ENCODE measurements at places on chromosomes 11 and 22.

DNA sequence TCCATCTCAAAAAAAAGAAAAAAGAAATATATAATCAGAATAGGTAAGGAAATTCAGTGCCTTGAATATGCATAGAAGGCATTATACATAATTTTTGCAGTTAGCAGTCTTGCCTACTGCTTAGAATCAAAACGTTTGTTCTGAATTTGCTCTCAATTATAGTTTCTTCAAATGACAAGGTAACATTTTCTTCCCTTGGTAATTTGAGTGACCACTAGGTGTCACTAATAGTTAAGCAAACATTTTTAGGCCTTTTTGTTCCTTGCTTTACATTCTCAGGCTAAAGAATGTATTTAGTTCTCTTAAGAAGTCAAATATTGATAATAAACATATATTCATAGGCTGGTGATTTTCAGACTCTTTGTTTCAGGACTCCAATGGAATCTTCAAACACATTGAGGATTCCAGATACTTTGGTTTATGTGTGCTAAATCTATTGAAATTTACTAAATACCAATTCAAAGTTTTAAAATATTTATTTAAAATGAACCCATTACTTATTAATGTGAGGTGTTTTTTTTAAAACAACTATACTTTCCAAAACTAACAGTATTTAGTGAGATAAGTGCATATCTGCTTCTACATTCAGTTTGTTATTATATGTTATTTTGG is 55.0 kb upstream of the DEPDC7 start:
- no peak for DNase-seq
- H3K4me3 ChIP-seq, result no peak overlapping the region
- no peaks in the 10 kb centered on the region for H3K4me1 ChIP-seq

DNA sequence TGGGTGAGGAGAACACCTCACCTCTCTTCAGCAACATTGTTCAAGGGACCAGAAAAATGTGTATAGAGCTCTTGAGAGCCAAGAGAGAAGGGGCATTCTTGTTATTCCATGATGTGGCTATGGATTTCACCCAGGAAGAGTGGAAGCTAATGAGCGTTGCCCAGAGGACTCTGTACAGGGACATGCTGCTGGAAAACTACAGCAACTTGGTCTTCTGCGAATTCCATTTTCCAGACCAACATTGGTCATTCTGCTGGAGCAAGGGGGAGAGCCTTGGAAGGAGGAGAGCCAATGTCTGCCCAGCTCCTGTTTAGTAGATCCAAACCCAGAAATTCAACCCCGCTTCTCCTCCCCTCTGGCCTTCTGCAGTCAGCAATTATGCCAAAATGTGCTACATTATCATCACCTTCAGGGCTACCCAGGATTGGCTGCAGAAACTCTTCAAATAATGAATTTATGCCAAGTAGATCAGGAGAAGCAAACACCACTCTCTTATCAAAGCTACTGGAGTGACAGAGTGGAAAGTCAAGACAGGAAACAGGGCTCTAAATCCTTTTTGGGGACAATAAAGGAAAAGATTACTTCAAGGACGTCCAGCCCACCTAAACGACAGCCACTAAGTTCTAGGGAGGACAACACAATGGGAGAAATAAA is 707.5 kb upstream of the LUZP2 start:
- no peak for DNase-seq
- no peak overlapping the region for H3K4me3 ChIP-seq
- H3K27me3 ChIP-seq, result no peaks in the 10 kb centered on the region
- no peak overlapping the region for H3K27ac ChIP-seq
- no peaks in the 10 kb centered on the region for H3K4me1 ChIP-seq
- H3K36me3 ChIP-seq, result no peaks in the 10 kb centered on the region

- H3K4me3 ChIP-seq, result no peak overlapping the region
- no peaks in the 10 kb centered on the region for H3K27me3 ChIP-seq
- H3K27ac ChIP-seq, result no peak overlapping the region
- peaks cover 18% of the 10 kb centered on the region for H3K4me1 ChIP-seq
- H3K36me3 ChIP-seq, result no peaks in the 10 kb centered on the region
Observed at GRCh38 chr22:32676191-32676590, 125.3 kb upstream of the TIMP3 start.

DNA sequence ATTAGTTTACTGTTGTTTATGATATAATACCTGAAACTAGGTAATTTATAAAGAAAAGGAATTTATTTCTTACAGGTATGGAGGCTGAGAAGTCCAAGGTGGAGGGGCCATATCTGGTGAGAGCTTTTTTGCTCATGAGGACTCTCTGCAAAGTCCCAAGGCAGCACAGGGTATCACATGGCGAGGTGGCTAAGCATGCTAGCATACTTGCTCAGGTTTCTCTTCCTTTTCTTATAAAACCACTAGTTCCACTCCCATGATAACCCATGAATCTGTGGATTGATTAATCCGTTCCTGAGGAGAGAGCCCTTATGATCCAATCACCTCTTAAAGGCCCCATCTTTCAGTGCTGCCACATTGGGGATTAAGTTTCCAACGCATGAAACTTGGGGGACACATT is 82.7 kb downstream of the PHF21A start:
- H3K27me3 ChIP-seq, result no peaks in the 10 kb centered on the region
- no peak overlapping the region for H3K4me3 ChIP-seq
- H3K36me3 ChIP-seq, result no peaks in the 10 kb centered on the region
- no peak overlapping the region for H3K27ac ChIP-seq
- no peak for DNase-seq
- peaks cover 19% of the 10 kb centered on the region for H3K4me1 ChIP-seq

DNA sequence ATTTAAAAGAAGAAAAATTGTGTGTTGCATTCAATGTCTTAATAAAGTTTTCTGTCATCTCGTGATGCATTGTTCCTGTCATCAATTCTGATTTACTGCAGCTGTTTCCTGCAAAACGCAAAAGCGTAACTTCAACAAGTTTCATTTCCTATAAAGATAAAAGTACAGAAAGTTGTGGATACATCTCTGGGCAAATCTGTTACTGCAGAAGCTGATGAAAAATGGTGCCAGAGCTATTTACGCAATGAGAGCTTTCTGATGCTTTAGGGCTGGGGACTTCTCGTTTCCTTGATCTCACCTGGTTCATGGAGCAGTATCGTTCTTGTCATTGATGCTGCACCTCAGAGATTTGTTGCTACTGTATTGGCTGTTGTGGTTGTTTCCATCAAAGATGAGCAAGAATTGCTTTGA is 15.5 kb upstream of the MS4A12 start:
- no peaks in the 10 kb centered on the region for H3K27me3 ChIP-seq
- H3K27ac ChIP-seq, result no peak overlapping the region
- no peaks in the 10 kb centered on the region for H3K4me1 ChIP-seq
- DNase-seq, result no peak

DNA sequence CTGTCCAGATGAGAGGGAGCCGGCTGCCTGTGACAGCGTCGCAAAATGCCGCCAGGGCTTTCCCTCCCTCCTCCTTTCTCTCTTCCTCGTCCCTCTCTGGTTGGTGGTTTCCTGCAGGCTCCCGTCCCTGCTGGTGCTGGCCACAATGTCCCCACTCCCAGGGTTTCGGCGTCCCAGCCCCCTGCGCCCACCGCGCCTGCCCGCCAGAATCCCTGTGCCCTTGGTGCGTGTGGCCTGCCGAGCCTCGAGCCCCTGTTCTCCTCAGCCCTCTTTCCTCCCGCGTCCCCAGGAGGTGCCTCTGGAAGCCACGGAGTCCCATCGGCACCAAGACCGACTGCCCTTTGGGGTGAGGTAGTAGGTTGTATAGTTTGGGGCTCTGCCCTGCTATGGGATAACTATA is 37.9 kb upstream of the PPARA start:
- peaks cover 94% of the 10 kb centered on the region for H3K4me1 ChIP-seq
- H3K4me3 ChIP-seq, result no peak overlapping the region
- DNase-seq, result no peak
- H3K27me3 ChIP-seq, result no peaks in the 10 kb centered on the region
- peaks cover 38% of the 10 kb centered on the region for H3K36me3 ChIP-seq

- no peaks in the 10 kb centered on the region for H3K36me3 ChIP-seq
- no peak for DNase-seq
- H3K4me1 ChIP-seq, result no peaks in the 10 kb centered on the region
- no peak overlapping the region for H3K27ac ChIP-seq
Observed at GRCh38 chr11:61769169-61769920, 16.9 kb downstream of the MYRF start.

DNA sequence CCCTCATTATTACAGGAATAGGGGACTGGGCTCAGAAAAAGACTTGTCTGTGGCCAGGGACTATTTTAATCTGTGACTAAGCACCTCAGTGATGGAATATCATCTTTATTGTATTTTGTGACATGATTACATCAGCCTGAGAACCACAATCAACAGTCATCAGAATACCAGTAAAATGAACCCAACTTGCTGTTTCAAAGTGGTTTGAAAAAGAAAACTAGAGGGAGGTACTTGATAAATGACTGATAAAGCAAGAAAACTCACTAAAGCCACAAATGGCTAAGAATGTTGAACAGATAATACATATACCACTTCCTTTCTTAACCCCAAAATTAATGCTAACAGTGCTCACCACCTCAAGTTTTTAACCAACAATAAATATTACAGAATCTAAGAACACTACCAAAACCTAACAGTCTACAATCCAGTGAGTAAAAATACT is 155.7 kb downstream of the ATG16L2 start:
- no peak overlapping the region for H3K27ac ChIP-seq
- no peak for DNase-seq
- H3K4me3 ChIP-seq, result no peak overlapping the region
- H3K4me1 ChIP-seq, result no peaks in the 10 kb centered on the region

GRCh38 chr22:31662668-31663037 is 638 bp upstream of the PISD start:
- no peak for DNase-seq
- H3K27ac ChIP-seq, result peak overlapping the region; percentile 93
- no peaks in the 10 kb centered on the region for H3K36me3 ChIP-seq
- peaks cover 23% of the 10 kb centered on the region for H3K4me1 ChIP-seq

- H3K36me3 ChIP-seq, result peaks cover 20% of the 10 kb centered on the region
- H3K4me3 ChIP-seq, result peak overlapping the region; percentile 9
- DNase-seq, result peak; percentile 81
- H3K27me3 ChIP-seq, result no peaks in the 10 kb centered on the region
- H3K27ac ChIP-seq, result peak overlapping the region; percentile 69
Observed at GRCh38 chr11:64237484-64237951, 3.1 kb downstream of the VEGFB start.

- H3K27me3 ChIP-seq, result no peaks in the 10 kb centered on the region
- DNase-seq, result no peak
- no peak overlapping the region for H3K4me3 ChIP-seq
- no peaks in the 10 kb centered on the region for H3K4me1 ChIP-seq
- no peak overlapping the region for H3K27ac ChIP-seq
Observed at GRCh38 chr11:41446107-41446506, 13.3 kb downstream of the LRRC4C start.

All from suprapubic skin (tissue), 4 donors.